ENCODE measurements at places on chromosomes 11 and 22. TPM values are rescaled to one million over a fixed set of nuclear protein-coding genes. Genes with fewer than 3 reads are reported as not detected.

Gene PLAAT4
- 1.5 TPM for total RNA-seq

Gene SOX6
- not detected for total RNA-seq

Gene SLC6A5
- total RNA-seq = not detected

Gene SCGB1C1
- total RNA-seq = not detected

Gene APOA4
- total RNA-seq = not detected

Gene TPBGL
- total RNA-seq = 0.15 TPM

Gene NXPE2
- not detected for total RNA-seq

Gene PNPLA5
- total RNA-seq = 0.07 TPM

Gene TNNI2
- not detected for total RNA-seq

Gene GLB1L2
- 2.1 TPM for total RNA-seq

Gene CRYBB3
- not detected for total RNA-seq

Gene NCR3LG1
- total RNA-seq = 2.1 TPM

Gene NPTXR
- total RNA-seq = 12.2 TPM

Gene PIK3IP1
- total RNA-seq = 1.3 TPM

Gene LRRC75B
- total RNA-seq = 8.9 TPM

Gene PANX2
- 7.9 TPM for total RNA-seq

Gene DEPDC7
- total RNA-seq = 6.7 TPM

Gene MADD
- 20.6 TPM for total RNA-seq

Gene CENPM
- total RNA-seq = 33.9 TPM

Gene APLNR
- 0.13 TPM for total RNA-seq

Gene RAG2
- not detected for total RNA-seq

Gene CASP12
- total RNA-seq = not detected

Gene INS
- total RNA-seq = not detected

Gene TMEM191C
- 1.2 TPM for total RNA-seq

Gene SULT4A1
- not detected for total RNA-seq

Gene GPR83
- 0.22 TPM for total RNA-seq

Gene ALKBH3
- total RNA-seq = 28.5 TPM

Gene DSCAML1
- total RNA-seq = 0.31 TPM

Gene VPREB1
- not detected for total RNA-seq

Gene PAK1
- total RNA-seq = 24.6 TPM

Gene PARVG
- not detected for total RNA-seq

Gene APOA5
- not detected for total RNA-seq

Gene ZDHHC8
- total RNA-seq = 19.9 TPM

Gene MUC2
- total RNA-seq = 0.93 TPM

Gene AIP
- 51.5 TPM for total RNA-seq

Gene HORMAD2
- not detected for total RNA-seq

Gene MIOX
- not detected for total RNA-seq

Gene OMP
- not detected for total RNA-seq

Gene ALDH3B2
- not detected for total RNA-seq

Gene UBXN1
- total RNA-seq = 129 TPM

Gene POTEH
- total RNA-seq = not detected

Gene TSSK2
- not detected for total RNA-seq

Gene BTBD18
- total RNA-seq = not detected

Gene TTC36
- not detected for total RNA-seq

Gene LRP4
- total RNA-seq = 7.1 TPM

Gene NXPE4
- not detected for total RNA-seq

Gene CTSC
- 80.1 TPM for total RNA-seq

Gene SYT7
- total RNA-seq = 0.71 TPM

Gene HBD
- not detected for total RNA-seq

Gene CKAP5
- 58.1 TPM for total RNA-seq

Gene PGGHG
- total RNA-seq = 7.1 TPM

Data from A549 treated with RU486 at 1 μM for 4 hours (cell line).